ENCODE measurements at places on chromosomes 13 and 19.
A peak's percentile ranks its signal among the peaks of the same experiment; 100 is the strongest.

DNA sequence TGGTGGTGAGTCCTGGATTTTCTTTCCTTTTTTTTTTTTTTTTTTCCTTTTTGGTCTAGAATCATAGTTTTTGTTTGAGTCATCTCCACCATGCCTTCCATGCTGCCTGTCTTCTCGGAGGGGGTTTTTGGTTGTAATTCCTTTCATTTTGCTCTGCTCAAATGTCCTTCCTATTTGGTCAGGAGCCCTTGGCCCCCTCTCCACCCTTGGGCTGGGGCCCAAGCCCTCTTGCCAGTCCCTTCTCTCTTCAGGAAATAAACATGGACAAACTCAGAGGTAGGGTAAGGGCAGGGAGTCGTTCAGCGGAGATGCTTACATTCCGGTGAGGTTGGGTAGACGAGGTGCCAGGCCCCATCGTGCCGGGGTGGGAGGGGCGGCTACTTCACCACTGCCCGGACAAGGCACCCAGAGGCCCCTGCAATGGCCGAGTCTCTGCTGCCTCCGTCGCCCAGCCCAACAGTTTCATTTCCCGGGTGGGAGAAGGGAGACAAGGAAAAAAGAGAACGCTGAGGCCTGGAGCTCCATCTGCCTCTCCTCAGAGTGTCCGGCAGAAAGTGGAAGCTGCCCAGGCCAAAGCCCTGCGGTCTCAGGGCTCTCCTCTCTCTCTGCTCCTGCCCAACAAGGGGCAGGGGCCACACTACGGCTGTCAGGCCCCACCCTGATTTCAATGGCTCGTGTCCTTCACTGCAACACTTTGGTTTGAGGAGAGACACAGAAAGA lies 12.7 kb downstream of the ZNF574 start:
- DNase-seq, result peak; percentile 30

DNA sequence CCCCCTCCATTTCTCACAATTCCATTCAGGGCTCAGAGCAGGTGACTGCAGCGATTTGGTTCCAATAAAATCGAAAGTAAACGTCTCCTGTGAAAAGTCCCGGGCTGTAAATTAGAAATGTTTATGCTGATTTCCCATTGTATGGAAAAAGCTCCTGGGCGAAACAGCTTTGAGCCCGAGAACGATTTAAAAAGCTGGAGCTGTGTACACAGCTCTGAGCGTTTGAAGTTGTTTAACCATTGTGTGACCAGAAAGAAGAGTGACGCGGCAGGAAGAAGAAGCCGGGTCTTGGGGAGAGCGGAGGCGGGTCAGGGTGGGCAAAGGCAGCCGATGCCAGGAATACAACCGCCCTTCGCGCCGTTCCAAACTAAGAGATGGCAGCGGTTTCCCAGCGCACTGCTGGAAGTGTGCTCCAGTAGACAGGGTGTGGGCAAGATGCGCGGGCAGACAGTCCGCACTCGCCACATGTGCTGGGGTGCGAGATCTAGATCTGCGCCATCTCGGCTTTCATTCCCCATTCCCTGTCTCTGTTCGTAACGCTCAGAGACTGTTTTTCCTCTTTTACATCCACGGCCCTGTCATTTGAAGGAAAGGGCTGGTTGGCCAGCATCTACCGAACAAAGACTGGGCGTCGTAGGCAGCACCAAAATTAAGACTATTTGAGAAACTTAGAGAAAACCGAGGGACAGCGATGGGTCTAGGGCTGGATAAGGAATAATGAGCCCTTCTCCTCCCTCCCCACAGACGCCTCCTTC lies 960 bp upstream of the GSX1 start:
- no peak for DNase-seq

DNA sequence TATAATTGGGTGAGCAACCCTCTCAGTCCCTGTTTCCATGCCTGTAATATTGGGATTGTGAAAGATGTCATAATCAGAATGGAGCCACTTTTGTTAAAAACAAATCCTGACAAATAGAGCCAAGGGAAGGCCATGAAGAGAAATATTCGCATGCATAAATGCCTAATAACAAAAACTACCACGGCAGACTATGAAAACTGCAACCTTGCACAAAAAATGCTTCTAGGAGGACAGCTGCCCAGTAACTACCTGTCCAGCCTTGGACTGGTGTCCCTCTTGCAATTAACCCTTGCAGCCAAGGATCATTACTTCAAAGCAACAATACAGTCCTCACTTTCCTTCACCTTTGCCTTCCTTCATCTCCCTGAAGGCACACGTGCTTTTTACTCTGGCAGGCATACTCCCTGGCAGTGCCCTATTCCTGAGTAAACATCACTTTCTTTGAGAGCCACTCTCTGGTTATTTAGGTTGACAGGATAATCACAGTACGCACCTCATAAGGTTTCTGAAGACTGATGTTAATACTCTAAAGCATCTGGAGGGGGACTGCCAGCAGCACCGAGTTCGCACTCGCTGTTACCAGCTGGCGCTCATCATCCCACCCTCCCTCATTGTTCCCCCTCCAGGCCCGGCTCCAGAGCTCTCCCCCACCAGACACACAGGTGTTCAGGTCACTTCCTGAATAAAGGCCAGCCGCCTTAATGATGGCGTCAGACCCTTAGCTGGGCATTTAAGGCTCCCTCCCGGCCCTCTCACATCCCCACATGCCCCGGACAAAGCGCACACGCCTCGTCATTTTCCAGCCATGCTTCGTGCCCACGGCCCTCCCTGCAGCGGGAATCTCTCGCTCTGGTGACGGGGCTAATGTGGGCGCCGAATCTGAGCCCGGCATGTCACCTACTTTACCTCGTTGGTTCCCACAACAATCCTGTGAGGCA lies 57.3 kb downstream of the CDADC1 start:
- no peak for DNase-seq

DNA sequence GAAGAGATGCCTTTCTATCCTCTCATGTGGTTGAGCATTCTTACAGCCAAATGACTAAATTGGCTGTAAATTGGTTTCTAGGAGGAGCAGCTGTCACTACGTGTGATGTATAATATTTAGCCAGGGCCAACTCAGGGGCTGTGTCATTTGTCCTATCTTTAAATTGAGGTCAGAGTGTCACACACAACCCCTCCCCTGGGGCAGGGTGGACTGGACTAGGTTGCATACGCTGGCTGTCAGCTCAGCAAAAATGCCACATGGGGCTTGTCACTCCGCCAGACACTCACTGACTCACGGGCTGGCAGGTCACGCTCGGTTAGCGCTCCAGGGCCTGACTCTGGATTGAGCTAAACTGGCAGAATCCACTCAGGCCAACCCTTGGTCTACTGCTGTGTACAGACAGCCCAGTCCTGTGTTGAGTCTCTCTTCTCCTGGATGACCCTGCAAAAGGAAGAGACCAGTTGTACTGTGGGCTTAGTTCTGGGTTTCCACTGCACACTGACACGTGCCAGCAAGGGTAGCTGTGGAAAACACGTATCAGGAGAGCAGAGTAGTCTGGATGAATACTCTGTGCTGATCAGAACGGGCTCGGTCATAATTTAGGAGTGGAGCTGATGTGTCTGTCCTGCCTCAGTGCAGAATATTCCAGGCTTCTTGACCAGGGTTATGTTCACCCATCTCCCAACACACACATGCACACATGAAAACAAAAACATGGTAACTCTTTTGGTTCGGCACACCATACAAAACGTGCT lies 29.1 kb downstream of the SHISA2 start:
- peak; percentile 12 for DNase-seq

DNA sequence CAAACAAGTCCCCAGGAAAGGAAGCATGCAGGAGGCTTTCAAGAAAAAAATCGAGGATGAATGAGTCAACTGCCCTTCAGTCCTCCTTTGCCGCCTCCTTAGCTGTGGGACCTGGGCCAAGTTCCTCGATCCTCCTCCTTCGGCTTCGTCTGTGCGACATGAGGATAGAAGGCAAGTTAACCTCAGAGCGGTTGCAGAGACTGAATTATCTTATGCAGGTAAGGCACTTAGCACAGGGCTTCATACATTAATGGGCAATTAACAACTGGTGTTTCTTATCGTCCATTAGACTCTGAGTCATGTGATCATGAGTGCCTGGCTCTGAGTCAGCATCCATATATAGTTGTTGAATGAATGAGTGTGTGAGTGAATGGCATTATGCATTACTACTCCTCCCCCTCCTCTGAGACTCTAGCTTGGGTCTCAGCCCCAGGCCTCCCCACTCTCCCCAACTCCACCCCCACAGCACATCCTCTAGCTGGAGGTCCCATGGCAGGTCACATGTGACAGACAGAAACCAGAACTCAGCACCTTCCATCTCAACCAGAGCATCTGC lies 1.6 kb upstream of the TTC9B start:
- DNase-seq, result no peak

GRCh38 chr19:44866664-44867063 lies 20.6 kb downstream of the NECTIN2 start:
- DNase-seq, result no peak

GRCh38 chr13:35964863-35965180 lies 166.4 kb downstream of the DCLK1 start:
- DNase-seq, result peak; percentile 67

DNA sequence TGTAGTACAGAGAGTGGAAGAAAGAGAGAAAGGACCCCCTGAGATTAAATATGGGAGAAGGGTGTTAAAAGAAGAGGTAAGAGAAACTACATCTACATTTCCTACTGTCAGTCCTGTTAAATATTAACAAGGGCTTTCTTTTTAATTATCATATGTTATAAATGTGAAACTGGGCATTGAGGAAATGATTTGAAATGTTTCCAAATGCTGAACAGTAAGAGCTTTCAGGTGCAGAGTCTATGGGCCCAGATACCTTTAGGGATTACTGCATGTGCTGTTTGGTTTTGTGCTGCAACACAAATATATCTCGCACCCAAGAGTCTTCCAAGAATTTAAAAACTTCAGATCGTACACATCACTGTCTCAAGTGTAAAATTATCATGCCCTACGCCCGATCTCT lies 176.3 kb downstream of the RBM26 start:
- DNase-seq, result no peak

- no peak for DNase-seq
Observed at GRCh38 chr13:20696073-20696472, 7.4 kb upstream of the IL17D start.

GRCh38 chr13:112916296-112916695 lies 52.7 kb upstream of the MCF2L start:
- DNase-seq, result no peak

DNA sequence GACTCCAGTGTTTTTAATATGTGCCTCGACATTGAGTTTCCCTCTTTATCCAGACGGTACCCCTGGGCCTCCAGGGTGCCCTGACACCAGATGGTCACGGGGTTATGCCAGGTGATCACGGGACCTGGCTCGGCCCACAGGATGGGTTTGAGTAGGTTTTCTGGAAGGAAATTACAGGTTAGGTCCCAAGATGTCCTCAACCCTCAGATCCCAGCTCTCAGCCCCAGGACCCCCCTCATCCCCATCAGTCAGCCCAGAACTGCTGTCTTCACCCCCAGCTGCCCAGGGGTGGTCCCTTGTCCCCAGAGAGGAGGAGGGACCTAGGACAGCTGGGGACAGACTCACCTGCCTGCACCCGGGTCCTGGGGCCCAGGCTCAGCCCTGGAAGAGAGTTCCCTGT lies 441 bp downstream of the LILRA4 start:
- no peak for DNase-seq

DNA sequence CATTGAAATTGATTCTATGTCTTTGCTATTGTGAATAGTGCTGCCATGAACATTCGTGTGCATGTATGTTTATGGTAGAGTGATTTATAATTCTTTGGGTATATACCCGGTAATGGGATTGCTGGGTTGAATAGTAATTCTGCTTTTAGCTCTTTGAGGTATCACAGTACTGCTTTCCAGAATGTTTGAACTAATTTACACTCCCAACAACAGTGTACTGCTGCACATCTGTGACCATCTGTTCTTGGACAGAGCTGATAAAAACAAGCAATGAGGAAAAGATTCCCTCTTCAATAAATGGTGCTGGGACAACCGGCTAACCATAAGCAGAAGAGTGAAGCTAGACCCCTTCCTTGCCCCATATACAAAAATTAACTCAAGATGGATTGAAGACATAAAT lies 231.0 kb downstream of the MYO16 start:
- no peak for DNase-seq

- DNase-seq, result no peak
Observed at GRCh38 chr13:74026753-74027152, 107.5 kb downstream of the KLF12 start.

GRCh38 chr13:83621765-83622421 lies 260.4 kb downstream of the SLITRK1 start:
- no peak for DNase-seq

GRCh38 chr19:38583219-38583984 lies 34.4 kb downstream of the MAP4K1 start:
- no peak for DNase-seq

GRCh38 chr19:48190288-48190884 lies 19.9 kb downstream of the ZSWIM9 start:
- no peak for DNase-seq

GRCh38 chr13:96898212-96898611 lies 96.1 kb downstream of the OXGR1 start:
- no peak for DNase-seq

DNA sequence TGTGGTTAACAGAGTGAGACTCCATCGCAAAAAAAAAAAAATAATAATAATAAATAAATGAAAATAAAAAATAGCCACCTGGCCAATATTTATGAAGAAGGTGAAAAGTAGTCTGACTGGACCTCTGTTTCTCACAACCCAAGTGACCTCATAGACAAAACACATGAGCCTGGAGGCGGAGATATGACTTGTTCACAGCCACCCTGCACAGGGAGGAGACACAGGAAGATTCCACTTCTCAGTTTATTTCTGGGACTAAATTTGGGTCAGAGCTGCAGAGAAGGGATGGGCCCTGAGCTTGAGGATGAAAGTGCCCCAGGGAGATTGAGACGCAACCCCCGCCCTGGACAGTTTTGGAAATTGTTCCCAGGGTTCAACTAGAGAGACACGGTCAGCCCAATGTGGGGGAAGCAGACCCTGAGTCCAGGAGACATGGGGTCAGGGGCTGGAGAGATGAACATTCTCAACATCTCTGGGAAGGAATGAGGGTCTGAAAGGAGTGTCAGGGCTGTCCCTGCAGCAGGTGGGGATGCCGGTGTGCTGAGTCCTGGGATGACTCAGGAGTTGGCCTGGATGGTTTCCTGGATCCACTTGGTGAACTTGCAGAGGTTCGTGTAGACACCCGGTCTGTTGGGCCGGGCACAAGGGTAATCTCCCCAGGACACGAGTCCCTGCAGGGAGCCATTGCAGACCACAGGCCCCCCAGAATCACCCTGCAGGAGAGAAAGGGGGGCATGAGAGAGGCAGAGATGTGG lies 9.6 kb downstream of the KLK5 start:
- DNase-seq, result no peak

GRCh38 chr19:49564616-49565045 lies 15.7 kb downstream of the NOSIP start:
- DNase-seq, result no peak

DNA sequence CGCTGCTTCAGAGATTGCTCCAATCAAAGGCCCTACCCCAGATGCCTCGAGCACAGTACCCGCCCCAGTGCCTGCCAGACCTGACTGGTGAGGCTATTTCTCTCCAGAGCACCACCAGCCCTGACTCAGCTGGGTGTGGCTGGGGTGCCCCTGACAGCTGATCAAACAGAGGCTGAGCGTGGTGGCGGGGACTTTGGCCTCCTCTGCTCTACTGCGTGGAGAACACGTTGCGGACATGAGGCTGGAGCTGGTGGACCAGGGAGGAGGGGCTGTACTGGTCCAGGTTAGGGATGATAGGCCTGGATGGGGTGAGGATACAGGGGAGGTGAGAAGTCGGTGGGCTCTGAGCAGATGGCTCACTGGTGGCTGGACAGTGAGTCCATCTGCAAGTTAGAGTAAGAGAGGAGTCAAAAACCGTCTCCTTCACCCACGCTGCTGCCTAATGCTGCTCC lies 3.5 kb upstream of the DOCK6 start:
- no peak for DNase-seq

GRCh38 chr19:13466697-13467096 lies 39.6 kb downstream of the CACNA1A start:
- DNase-seq, result no peak

- DNase-seq, result no peak
Observed at GRCh38 chr19:5743630-5744029, 23.2 kb downstream of the CATSPERD start.
